COLO829 (cell line): ENCODE measurements at places on chromosomes 1 and 21.
A peak's percentile ranks its signal among the peaks of the same experiment; 100 is the strongest.

DNA sequence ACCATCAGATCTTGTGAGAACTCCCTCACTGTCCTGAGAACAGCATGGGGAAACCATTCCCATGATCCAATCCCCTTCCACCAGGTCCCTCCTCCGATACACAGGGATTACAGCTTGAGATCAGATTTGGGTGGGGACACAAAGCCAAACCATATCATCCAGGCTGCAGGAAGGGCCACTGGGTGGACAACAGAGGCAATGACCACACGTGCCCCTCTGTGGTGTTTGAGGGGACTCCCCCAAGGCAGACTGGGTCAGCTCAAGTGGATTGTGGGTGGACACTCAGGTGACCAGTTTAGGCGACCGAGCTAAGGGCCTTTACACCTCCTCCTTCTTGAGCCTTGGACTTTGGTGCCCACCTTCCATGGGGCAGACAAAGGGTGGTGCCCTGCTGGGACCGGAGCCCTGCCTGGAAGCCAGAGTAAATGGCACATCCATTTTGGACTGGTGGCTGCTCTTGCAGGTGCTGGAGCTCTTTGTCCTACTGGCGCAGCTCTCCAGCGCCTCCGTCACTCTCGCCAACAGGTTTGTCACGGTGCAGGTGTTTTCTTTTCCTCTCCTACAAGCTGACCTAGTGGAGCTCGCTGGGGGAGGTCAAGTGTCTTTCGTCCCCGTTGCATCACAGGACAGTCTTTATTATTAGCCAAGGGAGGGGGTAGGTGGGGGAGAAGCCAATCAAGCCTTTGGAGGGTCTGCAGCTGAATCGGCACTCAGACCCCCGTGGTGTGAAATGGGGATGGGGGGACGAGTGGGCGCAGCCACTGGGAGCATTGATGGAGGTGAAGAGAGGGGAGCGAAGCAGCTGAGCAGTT, 37.6 kb downstream of the CRYAA start:
- DNase-seq = no peak

- DNase-seq = peak; percentile 97
Observed at GRCh38 chr21:33915368-33916199, at the start of gene ATP5PO. TSS of gene ATP5PO (minus strand) at chr21:33915804. CDS start at chr21:33915763, 41 bp downstream.

DNA sequence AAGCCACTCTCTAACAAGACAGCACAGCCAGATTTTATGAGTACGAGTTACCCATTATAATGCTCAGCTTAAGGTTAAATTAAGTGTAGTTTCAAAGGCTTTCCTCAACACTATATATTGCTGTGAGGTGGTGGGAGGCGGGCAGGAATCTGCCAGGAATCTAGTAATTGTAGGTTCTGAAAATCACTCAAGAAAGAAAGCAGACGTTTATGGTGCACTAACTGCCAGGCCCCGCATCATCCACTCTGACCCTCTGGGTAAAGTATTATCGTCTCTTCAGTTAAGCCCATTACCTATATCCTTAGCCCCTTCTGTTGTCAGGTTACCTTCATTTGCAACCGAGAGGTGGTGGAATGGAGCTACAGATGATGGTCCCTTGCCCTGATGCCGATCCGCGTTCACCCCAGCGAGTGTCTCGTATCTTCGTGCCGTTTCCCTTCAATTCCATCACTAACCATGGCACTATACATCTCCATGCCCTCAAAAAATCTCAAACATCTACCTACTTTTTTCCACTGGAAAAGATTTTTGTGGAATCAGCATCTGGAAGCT, 12.4 kb downstream of the HMGN1 start:
- DNase-seq = no peak

GRCh38 chr1:107936498-107937481, 28.2 kb downstream of the VAV3 start:
- DNase-seq = peak; percentile 72

DNA sequence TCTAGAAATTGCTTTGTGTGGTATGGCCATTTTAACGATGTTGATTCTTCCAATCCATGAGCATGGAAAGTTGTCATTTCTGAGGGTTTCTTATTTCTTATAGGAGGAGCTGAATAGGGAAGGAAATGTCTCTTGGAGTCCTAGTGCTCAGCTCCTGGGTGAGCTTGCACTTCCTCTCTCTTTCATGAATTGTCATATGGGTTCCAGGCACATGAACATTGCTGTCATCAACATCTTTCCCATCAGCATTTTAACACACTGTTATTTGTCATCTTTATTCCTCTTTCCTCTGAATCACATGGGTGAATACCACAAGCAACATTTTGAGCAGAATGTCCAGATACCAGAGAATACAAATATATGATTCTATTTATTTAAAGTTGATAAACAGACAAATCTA, 23.4 kb downstream of the SLAMF6 start:
- no peak for DNase-seq

GRCh38 chr1:29050166-29050565, 73.5 kb downstream of the TMEM200B start:
- DNase-seq = no peak
